Neural cell (in vitro differentiated cells): ENCODE measurements at places on chromosomes 6 and 20. TPM values are rescaled to one million over a fixed set of nuclear protein-coding genes. Genes with fewer than 3 reads are reported as not detected.

CRYBG1 gene
- 0.04 and 0.73 TPM in 2 replicates for polyA plus RNA-seq

TULP1 gene
- 0.14 TPM in 1 of 2 replicates, not detected in the other for polyA plus RNA-seq

PCSK2 gene
- 27.9 and 29.8 TPM in 2 replicates for polyA plus RNA-seq

RSPH9 gene
- 0.88 and 1.8 TPM in 2 replicates for polyA plus RNA-seq

GSTA2 gene
- polyA plus RNA-seq = not detected in 2 replicates

SLC22A3 gene
- 0.10 TPM in 1 of 2 replicates, not detected in the other for polyA plus RNA-seq

PAX1 gene
- polyA plus RNA-seq = not detected in 2 replicates

SMOC2 gene
- polyA plus RNA-seq = 0.50 and 1.2 TPM in 2 replicates

COL19A1 gene
- polyA plus RNA-seq = 0.16 and 0.24 TPM in 2 replicates

WFDC5 gene
- not detected in 2 replicates for polyA plus RNA-seq

TCF21 gene
- polyA plus RNA-seq = not detected in 2 replicates

FAM209B gene
- 1.1 TPM in 1 of 2 replicates, not detected in the other for polyA plus RNA-seq

TRAPPC3L gene
- not detected in 2 replicates for polyA plus RNA-seq

C6orf141 gene
- not detected in 2 replicates for polyA plus RNA-seq

TBXT gene
- polyA plus RNA-seq = not detected in 2 replicates

C6orf15 gene
- polyA plus RNA-seq = not detected in 2 replicates

SLC24A3 gene
- 6.5 and 7.4 TPM in 2 replicates for polyA plus RNA-seq

RIN2 gene
- 4.7 and 24.4 TPM in 2 replicates for polyA plus RNA-seq

DDR1 gene
- polyA plus RNA-seq = 196 and 250 TPM in 2 replicates

KIFC1 gene
- polyA plus RNA-seq = 0.52 and 2.1 TPM in 2 replicates

RIMS4 gene
- polyA plus RNA-seq = 40.6 and 47.2 TPM in 2 replicates

HLA-DRB5 gene
- not detected in 2 replicates for polyA plus RNA-seq

PPP1R16B gene
- polyA plus RNA-seq = 1.9 and 2.2 TPM in 2 replicates

FAM135A gene
- polyA plus RNA-seq = 24.0 and 31.4 TPM in 2 replicates

LINC00237 gene
- polyA plus RNA-seq = not detected in 2 replicates

GABRR1 gene
- polyA plus RNA-seq = 0.36 TPM in 1 of 2 replicates, not detected in the other

LRFN2 gene
- 14.8 and 16.8 TPM in 2 replicates for polyA plus RNA-seq

HMGN3 gene
- polyA plus RNA-seq = 88.4 and 121 TPM in 2 replicates

NANP gene
- polyA plus RNA-seq = 2.8 and 4.1 TPM in 2 replicates

DDO gene
- not detected in 2 replicates for polyA plus RNA-seq
